T1000 (cell line): ENCODE measurements at places on chromosomes 2 and 18.

- DNase-seq = no peak
Observed at GRCh38 chr18:10660179-10660884, 134.5 kb downstream of the NAPG start.

- DNase-seq = no peak
Observed at GRCh38 chr2:96669539-96670215, 27.1 kb downstream of the FER1L5 start.

GRCh38 chr2:98727369-98728087 lies 3.4 kb downstream of the MGAT4A start:
- DNase-seq = no peak

- DNase-seq = no peak
Observed at GRCh38 chr18:59323931-59324622, 5.6 kb upstream of the CPLX4 start.

- DNase-seq = no peak
Observed at GRCh38 chr2:689877-690510, 12.8 kb upstream of the TMEM18 start.

GRCh38 chr2:24828238-24828996 lies 35.2 kb downstream of the CENPO start:
- no peak for DNase-seq

GRCh38 chr2:169860149-169860548 lies 32.9 kb downstream of the UBR3 start:
- DNase-seq = no peak

DNA sequence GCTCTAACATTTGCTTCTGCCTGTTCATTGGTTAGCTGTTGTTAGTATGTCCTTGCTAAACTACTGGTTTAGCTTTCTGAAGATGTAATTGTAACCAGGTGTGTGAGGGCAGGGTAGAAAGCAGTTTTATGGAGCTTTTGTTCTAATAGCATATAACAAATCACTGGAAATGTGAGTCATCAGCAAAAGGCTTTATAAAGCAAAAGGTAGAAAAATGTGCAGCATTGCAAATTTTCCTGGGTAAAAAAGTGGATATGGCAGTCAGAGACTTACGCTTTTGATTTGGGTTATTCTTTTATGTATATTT lies 85.3 kb downstream of the ZNF407 start:
- DNase-seq = no peak

- DNase-seq = no peak
Observed at GRCh38 chr18:24177499-24178133, 38.8 kb downstream of the CABYR start.

DNA sequence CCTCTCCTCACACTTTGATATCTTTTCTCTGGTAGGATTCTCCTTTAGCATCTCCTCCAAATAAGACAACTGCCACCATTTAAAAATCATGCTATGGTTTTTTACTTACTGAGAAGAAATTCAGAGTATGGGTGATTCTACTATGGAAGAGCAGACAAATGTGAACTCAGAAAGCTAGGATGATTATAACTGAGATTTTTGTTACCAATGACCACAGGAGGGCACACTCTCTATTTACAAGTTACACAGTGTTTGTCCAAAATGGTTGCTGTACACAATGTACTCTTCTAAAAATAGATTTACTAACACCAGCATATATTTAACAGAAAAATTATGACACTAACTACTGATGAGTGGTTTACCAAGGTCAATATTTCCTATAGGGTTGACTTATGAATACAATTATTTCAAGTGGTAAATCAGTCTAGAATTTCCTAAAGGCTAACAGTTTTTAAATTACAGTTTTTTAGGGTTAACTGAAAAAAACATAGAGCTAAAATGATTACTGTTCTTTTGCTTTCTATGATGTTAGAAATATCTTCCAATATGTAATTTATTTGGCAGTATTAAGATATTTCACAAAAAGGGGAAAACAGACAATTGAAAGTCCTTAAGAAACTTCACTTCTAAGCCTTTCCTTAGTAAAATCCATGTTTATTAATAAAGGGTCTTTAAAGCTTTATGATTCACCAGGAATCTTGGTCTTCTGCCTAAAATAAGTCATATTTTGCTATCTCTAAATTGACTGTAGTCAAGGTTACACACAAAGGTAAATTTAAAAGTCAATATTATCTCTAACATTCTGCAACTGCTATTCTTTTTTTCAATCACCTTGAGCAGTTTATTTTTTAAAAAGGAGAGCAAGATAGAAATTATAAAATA lies 57.2 kb downstream of the MAP4K3 start:
- no peak for DNase-seq

DNA sequence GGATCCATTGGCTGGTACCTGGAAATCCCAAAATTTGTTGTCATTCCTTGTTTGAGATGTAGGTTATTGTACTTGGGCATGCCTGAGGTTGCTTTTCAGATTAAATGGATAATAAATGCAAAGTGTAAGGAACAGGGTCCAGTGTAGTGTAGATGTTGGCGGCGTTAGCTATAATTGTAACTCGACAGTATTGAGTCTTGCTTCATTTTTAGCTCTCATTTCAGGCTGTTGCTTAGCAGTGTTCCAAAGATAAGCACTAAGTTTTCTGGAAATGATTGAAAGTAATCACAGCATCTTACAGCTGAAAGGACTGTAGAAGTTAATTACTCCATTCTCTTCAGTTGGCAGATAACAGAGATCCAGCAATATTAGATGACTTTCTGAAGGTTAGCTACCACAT lies 47.8 kb upstream of the SPTBN1 start:
- DNase-seq = no peak

- DNase-seq = no peak
Observed at GRCh38 chr18:3066341-3067110, 53.6 kb upstream of the LPIN2 start.

- DNase-seq = no peak
Observed at GRCh38 chr2:98013407-98014042, 17.8 kb upstream of the TMEM131 start.

- no peak for DNase-seq
Observed at GRCh38 chr18:27860701-27861107, 316.2 kb downstream of the CDH2 start.

DNA sequence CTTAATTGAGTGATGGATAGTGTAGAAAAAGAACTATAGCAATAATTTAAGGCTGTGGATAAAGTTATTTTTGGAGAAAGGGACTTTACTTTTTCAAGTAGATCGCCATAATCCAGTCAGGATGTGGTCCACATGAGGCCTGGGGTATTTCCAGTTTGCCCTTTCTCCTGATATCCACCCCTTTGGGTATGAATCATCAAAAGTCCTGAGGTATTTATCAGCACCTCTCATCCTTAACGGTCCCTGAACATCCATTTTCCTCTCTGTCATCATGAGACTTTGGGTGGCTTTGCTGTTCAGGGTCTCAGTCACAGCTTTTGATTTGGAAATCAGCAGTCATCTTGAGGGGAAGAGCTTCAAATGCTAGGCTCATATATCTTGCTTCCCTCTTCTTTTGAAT lies 39.3 kb upstream of the ELAC1 start:
- no peak for DNase-seq

- DNase-seq = no peak
Observed at GRCh38 chr18:35705988-35706387, 124.4 kb downstream of the GALNT1 start.

DNA sequence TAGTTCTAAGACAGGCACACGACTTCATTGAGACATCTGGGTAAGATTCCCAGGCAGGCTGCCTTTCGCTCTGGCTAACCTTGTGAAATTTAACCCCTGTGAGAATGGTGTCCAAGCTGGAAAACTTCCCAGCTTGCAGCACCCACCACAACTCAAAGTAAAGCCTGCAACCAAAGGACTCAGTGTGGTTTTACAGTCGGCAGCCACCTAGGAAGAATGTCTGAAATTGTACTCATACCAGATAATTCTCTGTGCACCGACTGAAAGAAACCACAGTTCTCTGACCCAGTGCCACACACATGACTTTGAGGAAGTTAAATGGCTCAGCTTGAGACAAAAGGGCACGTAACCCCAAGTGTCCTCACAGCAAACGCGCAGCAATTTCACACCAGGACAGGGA lies 125.7 kb downstream of the RBMS1 start:
- no peak for DNase-seq

GRCh38 chr2:183359867-183360266 lies 235.6 kb downstream of the NUP35 start:
- DNase-seq = no peak
